ENCODE measurements at places on chromosomes 3 and 15.
A peak's percentile ranks its signal among the peaks of the same experiment; 100 is the strongest.

- DNase-seq = no peak
Measured at GRCh38 chr3:156964577-156964976, 138.4 kb downstream of the LEKR1 start.

GRCh38 chr3:178386880-178387279 lies 149.4 kb upstream of the KCNMB2 start:
- DNase-seq = no peak

DNA sequence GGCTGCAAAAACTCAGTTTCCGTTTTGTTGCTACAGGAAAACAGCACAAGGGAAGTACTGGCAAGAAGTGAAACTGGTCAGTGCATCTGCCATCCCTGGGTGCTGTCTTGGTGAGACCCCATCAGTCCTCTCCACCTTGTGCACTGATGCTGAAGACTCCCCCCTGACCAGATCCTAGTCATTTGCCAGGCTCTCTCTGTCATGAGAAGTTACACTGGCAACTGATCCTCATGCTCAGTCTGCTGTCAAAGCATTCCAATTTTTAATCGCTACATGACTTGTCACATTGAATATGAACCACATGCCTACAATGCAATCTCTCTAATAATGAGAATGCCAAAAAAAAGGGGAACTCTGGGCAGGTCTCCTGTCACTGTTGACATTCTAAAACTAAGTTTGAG lies 296.5 kb downstream of the ZIC1 start:
- DNase-seq = no peak

DNA sequence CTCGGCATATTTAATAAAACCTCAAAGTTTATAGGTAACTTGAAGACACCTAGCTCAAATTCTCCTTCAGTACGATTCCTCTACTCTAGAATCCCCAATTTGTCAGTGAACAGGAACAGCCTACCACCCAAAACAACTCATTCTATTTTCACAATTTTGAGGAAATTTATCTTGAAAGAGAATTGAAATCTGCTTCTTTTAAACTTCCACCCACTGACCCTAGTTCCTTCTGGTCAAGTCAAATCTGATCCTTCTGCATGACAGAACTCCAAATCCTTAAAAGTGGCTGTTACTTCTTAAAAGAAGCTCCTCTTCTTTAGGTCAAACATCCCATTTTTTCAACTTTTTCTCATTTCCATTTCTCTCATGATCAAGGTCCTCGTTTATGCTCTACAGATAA lies 4.4 kb downstream of the GABPB1 start:
- DNase-seq = no peak

- no peak for DNase-seq
Measured at GRCh38 chr3:104988496-104988895, 378.2 kb upstream of the ALCAM start.

DNA sequence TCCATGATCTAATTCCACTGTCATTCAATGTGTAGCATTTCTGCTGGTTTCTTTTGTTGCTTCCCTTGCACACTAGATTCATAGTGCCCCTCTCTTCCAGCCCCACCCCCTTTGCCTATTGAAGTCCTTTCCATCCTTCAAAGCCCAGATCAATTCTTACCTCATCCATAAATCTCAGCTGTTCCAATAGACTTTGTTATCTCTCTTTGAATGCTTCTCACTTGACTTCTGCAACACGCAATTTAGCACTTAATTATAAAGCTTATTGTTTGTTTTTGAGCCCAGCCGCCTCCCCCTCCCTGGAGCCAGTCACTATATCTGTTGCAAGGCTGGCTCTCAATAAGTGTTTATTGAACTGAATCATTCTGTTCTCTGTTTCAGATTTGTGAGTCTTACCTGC lies 174.6 kb upstream of the TBL1XR1 start:
- no peak for DNase-seq

- DNase-seq = no peak
Measured at GRCh38 chr3:139770577-139770976, 92.8 kb upstream of the NMNAT3 start.

- no peak for DNase-seq
Measured at GRCh38 chr15:68249058-68249713, 19.7 kb upstream of the CLN6 start.

DNA sequence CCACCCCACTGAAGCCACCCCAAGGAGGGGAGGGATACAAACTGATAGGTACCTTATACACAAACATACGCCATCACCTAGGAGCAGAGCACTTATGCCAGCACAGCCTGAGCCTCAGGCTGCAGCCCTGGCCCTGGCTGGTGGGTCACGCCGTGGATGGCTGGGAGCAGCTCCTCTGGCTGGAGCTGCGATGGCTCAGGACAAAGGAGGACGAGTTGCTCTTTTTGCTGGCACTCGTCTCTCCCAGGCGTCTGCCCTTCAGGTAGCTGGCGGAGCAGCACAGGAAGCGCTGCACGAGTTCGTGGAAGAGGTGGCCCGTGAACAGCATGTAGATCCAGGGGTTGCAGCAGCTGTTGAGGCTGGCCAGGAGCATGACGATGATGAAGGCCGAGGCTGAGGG lies 16.6 kb downstream of the OXTR start:
- no peak for DNase-seq

- DNase-seq = no peak
Measured at GRCh38 chr3:23776352-23776891, 29.3 kb upstream of the UBE2E1 start.

- DNase-seq = no peak
Measured at GRCh38 chr3:39284457-39284881, 4.6 kb upstream of the CX3CR1 start.

- DNase-seq = no peak
Measured at GRCh38 chr3:188296761-188297612, 143.0 kb downstream of the LPP start.

DNA sequence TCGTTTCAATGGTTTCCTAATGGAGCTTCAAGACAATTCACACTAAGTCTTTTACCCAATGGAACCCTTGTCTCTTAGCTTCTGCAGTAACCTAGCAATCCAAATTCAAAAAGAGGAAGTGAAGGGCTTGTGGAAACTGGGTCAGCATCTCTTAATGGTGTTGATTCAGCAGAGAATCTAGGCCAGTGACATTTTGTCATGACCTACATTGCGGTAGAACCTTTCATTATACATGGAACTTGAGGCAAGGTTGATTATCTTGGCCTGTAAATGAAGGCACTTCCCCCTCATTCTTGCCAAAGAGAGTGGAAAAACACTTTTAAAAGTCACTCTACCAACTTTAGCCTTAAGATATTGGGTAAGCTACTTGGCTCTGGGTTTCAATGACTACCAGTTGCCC lies 42.8 kb downstream of the C2CD4B start:
- no peak for DNase-seq

GRCh38 chr3:126990024-126990700 lies 7.2 kb downstream of the PLXNA1 start:
- DNase-seq = no peak

- DNase-seq = no peak
Measured at GRCh38 chr15:35540885-35541284, 5.1 kb downstream of the DPH6 start.

DNA sequence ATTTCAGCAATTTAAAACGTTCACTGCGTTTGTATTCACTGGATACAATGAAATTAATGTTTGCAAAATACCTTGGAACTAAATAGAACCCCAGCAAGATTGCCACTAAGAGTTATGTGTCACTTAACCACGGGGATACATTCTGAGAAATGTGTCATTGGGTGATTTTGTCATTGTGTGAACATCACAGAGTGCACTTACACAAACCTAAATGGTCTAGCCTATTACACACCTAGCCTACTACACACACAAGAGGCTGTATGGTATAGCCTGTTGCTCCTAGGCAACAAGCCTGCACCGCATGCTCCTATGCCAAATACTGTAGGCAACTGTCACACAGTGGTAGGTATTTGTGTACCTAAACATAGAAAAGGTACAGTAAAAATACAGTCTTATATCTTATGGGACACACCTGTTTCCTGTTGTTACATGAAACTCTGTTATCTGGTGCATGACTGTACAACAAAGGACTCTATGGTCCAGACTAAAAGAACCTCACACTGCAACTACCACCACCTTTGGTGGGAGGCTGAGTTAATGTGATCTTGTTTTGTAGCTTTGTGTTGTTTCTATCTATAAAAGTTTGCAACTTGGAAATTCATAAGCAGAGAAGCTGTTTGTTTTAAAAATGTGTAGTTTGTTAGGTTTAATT lies 92.2 kb upstream of the NTRK3 start:
- DNase-seq = no peak

- DNase-seq = no peak
Measured at GRCh38 chr15:63440756-63441155, 59.1 kb upstream of the CA12 start.

GRCh38 chr3:69532547-69533224 lies 146.8 kb upstream of the FRMD4B start:
- DNase-seq = no peak

- no peak for DNase-seq
Measured at GRCh38 chr15:97678656-97679055, 281.8 kb upstream of the ARRDC4 start.

- no peak for DNase-seq
Measured at GRCh38 chr3:138137861-138138260, 5.7 kb upstream of the A4GNT start.

DNA sequence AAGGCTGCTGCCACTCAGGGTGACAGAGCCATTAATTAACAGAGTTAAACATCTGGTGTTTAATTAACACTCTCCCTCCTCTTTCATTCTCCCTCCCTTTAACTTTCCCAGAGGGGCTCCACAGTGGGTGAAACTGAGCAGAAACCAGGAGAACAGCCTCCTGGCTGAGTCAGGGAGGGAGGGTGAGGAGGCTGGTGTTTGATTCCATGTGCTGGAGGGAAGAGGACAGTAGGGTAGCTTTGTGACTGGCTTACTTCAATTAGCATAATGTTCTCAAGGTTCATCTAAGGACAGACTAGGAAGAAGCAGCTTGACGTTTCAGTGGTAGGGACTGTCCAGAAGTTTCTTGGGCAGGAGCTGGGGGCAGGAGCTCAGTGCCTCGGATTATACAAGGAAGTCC lies 62.8 kb downstream of the SEMA5B start:
- DNase-seq = no peak

DNA sequence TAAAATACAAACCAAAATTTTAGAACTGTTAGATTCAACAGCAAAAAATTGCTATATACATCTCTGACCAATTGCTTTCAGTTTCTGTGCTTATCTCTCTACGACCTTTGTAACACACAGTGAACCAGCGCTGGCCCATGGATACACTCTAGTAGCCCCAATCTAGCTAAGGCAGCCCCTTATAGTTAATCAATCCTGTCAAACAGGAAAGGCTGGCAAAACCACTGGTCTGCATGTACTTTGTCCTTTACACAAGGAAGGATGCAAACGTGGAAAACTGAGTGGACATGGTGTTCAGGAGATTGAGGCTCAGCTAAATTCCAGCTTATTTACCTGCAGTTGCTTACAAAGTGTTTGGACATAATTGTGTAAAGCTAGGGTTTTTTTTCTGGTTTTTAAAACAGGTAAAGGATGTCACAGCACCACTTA lies 25.9 kb downstream of the ADGRG7 start:
- no peak for DNase-seq

GRCh38 chr3:101084404-101084803 lies 91.2 kb upstream of the ABI3BP start:
- no peak for DNase-seq

GRCh38 chr15:30865257-30865656 lies 38.5 kb upstream of the FAN1 start:
- no peak for DNase-seq

DNA sequence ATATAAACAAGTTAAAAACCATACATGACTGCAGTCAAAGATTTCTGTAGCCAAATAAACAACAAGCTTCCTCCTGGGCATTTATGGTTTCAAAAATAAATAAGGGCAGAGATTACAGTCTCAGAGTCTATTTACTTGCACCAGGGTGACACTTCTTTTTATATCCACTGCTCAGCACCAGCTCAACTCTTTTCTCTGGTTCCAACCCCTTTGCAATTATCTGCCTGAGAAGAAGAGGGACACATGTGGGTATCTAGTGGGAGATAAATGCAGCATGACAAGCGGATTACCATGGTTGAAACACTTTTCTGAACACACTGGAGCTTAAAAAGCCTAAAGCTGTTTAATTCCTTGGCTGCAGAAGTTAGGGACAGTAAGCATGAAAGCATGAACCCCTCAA lies 311.5 kb downstream of the CNTN3 start:
- no peak for DNase-seq

- DNase-seq = no peak
Measured at GRCh38 chr15:90595763-90596155, 66.0 kb downstream of the CRTC3 start.

DNA sequence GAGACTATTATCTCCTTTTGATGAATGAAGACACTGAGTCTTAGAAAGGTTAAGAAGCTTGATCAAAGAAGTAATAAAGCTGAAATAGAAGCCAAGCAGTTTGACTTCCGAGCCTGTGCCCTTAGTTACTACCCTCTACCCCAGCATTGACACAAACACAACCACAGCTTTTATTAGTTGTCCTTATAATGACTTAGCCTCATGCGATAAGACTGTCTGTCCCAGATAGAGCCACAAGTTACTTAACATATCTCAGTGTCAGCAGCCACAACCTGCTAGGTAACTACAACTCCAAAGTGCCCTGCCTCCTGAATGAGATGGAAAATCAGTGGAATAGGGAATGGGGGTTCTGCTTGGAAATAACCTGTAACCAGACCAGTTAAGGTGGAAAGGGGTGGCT lies 781.6 kb upstream of the CFAP20DC start:
- DNase-seq = no peak

DNA sequence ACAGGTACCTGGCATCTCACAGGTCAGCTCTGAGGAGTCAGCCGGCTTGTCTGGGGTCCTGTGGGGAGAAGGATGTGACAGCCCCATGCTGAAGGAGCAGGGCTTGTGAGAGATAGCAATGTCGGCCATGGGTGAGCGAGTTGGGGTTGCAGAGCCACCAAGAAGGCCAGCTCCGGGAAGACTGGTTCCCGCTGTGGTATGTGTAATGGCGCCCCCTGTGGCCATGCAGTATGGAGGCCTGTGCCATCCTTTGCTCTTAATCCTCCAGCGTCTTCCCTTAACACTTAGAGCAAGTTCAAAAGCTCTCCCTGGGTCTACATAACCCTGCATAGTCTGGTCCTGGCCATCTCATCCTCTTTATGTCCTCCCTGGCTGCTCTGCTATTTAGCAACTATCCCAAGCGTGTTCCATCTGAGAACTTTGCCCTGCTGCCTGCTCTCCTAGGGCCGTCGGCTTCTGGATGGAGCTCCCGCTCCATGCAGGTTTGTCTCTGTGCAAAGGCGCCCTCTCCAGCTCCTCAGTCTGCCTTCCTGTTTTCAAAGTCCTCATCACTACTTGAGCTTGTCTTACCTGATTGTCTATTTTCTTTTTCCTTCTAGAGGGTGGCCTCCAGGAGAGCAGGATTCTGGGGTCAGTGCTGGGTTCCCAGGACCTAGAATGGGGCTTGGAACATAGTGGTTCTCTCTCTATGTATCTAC lies 40.8 kb upstream of the IQCF6 start:
- DNase-seq = no peak

DNA sequence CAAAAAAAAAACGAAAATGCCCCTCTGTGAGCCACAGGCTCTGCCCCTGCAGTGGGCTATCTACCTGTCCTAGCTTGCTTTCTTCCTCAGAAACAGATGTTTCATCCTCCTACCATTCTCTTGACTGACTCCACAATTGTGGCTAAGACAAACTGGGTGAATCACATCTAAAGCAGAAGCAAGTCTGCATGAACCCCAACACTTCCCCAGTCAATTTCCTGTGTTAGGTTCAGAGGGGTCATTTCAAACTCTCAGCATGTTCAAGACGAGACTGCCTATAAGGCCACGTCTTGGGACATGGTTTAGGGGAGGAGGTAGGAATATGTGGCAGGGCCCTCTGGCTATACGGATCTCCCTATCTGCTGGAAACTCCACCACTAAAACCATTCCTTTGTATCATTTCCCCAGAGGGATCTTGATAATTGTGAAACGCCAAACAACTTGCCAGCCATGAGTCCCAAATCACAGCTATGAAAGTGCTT lies 28.6 kb upstream of the ANKDD1A start:
- peak; percentile 44 for DNase-seq
